ENCODE measurements at places on chromosomes 5 and 9.

DNA sequence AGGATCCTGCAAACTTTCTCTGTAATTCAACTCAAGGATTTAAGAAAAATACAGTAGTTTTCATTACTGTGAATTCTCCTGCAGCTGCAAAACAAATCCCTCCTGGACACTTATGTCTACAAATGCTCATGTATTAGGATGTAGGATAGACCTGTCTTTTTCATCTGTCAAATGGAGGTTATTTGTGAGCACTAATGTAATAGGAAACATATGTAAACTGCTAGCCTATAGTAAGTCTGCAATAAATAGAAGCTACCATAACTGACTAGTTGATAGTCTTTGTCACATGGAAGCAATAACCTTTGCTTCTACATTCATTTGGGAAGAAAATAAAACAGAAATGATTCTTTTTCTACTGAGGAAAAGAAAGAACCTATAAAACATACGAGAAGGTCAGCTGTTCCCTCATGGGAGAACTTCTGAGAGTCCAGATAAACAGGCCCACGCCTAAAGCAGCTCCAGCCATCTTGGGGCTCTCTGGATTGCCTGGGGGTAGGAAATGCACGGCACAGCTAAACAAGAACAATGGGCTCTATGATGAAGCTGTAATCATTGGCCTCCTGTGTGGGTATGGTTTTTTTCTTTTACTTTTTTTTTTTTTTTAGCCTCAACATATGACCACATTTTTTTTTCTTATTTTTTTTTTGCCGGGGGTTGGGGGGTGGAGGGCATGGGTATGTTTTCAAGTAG, 6.2 kb downstream of the KCNV2 start:
- no peak for DNase-seq

DNA sequence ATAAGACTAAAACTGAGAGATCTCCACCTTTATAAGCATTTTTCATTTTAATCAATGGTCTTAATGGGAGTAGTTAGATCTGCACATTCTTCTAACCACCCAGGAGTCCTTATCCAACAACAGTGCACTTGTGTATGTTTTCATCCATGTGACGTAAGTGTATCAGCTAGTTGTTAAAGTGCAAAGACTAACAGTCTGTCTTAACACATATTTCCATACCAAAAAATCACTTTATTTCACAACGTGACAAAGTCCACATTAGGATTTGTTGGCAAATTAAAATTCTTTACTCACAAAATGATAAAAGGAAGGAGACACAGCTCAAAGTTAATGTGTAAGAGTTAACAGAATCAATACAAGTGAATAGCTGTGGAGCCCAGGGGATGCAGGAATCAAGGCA, 1.9 kb upstream of the SMC2 start:
- DNase-seq, result no peak

DNA sequence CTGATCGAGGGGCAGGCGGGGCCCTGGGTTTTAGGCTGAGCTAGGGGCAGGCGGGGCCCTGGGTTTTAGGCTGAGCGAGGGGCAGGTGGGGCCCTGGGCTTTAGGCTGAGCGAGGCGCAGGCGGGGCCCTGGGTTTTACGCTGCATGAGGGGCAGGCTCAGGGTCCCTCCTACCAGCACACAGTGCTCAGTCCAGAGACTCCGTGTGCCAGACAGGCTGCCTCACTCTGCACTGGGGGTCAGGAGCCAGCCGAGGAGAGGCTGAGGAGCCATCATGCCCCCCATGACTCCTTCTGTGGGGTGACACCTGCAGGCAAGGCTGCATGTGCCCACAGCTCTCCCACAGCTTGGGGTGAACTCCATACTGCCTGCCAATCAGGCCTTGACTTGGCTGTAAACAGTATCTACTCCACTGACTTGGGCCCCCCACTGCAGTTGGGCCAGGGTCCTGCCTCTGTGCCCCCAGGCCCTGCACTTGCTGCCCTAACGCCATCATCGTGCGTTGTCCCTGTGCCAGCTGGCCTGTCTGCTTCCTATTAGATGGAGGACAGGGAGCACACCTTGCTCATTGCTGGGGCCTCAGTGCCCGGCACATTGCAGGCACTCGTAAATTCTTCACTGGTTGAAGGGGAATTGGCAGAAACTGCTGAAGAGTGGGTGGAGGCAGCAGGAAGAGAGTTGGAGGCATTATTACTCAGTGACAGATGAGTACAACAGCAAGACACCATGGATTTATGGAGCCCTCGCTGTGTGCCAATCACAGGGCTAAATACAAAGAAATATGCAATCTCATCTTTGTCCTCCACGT, 78.6 kb downstream of the AMBP start:
- DNase-seq, result no peak

- DNase-seq, result no peak
Observed at GRCh38 chr9:88310310-88310980, 77.8 kb upstream of the SPIN1 start.

GRCh38 chr5:127367029-127367428, 76.4 kb downstream of the MEGF10 start:
- no peak for DNase-seq

GRCh38 chr5:80181618-80182211, 74.1 kb downstream of the SERINC5 start:
- DNase-seq, result no peak

GRCh38 chr5:110969502-110969901, 102.0 kb upstream of the TSLP start:
- no peak for DNase-seq

DNA sequence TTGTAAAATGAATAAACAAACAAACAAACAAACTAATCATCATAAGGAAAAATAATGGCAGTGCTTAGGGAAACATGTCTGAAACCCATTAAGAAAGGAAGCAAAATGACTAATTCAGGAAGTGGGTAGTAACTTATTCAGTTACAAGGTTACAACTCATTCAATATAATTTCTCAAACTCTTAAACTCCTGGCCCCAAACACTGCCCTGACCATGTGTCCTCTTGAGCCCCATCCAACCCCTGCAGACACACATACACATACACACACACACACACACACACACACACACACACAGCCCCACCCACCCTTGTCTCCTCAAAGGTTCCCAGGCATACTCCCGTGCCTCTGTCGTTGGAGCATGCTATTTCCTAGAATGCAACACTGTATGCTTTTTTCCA, 193.9 kb downstream of the SEC61B start:
- DNase-seq, result no peak

DNA sequence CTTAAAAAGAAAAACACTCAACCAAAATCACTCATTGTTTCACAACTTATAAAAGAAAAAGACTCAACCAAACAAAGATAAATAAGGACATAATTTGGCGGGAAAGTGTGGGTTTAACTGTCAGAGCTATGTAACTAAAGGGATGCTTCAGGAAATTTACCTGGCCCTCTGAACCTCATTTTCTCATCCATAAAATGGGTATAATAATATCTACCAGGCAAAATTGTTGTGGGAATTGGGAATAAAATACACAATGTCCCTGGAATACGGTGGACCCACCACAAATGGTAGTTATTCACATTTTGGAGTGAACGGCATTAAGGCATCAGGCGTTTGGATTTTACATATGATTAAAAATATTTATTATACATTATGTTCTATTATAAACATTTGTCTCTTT, 228.5 kb upstream of the ANKRD55 start:
- DNase-seq, result no peak

DNA sequence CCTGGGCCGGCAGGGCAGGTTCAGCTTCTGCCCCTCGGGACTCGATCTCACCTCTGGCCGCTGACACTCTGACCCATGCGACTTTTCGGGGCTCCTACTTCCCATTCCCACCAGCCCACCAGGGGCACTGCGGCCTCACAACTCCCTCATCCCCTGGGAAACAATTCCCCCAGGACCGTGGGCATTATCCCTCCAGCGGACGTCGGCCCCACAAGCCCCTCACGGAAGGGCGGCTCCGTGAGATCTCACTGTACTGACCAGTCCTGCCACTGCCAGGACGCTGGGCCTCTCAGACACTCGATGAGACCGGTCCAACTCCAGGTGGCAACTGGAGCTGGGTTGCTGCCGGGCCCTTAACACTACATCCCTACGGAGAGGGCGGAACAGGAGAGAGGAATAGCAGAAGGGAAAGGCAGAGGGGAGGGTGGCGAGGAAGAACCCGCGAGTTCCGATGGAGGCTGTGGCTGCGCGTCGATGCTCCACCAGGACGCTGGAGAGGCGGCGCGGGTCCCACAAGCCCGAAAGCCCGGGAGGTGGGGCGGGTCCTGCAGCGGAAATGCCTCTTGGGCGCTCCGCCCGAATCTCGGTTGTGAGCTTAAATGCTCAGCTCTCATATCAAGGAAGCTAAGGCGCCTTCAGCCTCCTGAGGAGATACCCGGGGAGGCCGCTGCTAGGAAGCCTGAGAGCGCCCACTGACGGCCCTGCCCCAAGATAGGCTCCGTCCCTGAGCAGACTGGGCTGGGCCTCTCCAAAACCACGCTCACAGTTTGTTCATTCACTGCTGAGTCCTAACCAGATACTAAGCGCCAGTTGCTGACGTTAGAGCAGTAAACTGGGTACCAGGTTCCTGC, 36.3 kb downstream of the VCP start:
- DNase-seq, result no peak

DNA sequence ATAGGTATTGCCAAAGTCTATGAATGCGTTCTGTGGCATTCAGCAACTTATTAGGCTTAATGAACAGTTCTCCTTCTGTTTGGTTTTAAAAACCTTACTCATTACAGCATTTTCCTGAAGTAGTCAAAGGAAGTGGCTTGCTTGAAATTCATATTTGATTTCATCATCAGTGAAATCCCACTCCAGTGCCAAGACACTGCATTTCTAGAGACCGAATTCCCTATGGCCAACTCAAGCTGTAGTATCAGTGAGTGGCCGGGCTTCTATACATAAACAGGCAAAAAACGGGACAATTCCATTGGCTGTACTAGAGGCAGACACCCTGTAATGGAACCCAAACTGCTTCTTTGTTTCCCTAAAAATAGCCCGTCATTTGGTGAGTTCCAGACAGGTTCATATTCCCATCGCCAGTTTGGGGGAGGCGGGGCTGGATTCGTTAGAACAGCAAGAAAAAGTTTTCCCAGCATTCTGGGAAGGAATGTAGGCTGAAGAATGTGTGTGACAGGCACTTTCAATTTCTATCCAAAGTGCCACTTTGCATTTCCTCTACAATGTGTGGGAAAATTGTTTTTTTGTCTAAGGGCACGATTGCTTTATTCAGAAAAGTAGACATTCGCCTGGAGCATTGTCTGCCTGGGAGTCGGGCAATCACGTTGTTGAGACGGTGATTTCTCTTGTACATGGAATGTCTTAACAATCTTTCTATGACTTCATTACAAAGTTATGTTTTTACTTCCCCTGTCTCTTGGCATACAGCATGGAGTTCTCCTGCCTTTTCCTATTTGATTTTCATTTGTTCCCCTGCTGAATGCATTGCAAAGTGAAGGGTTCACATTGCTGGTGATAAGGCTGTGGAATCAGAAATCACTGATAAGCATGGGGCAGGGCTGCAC, 141.8 kb upstream of the MAST4 start:
- no peak for DNase-seq

GRCh38 chr5:177309351-177310191, 2.1 kb downstream of the MXD3 start:
- peak; percentile 74 for DNase-seq

DNA sequence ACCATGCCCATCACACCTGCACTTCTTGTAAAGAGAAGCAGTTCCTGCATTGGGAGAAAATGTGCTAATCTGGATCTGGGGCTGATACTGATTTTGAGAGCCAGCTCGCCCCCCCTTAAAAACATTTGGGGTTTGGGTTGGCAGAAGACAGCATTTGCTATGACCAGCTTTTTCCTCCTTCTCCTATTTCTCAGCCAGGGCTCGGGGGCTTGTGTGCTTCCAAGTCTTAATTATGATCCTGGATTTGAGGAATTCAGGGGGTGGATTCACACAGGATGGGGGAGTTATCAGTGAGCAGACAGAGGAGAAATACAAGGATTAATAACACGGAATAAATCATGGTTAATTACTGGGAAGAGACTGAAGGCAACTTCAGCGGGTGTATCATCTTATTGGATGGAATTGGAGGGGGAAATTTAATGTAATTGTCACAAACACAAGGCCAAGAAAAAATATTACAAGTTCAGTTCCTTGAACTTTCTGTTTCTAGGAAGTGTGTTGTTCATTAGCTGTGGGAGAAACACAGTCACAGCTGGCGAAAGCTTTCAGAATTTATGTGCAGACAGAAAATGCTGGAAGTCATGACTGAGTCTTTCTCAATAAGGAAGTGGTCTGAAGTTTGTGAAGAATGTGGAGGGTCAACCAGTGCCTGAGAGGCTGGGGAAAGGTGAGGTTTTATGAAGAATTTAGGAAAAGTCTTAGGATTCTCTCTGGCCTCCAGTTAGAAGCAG, 15.3 kb downstream of the C9orf152 start:
- DNase-seq, result no peak

GRCh38 chr9:78559449-78559885, 262.5 kb downstream of the PSAT1 start:
- DNase-seq, result no peak

GRCh38 chr9:80144856-80145255, 573.1 kb downstream of the TLE4 start:
- DNase-seq, result no peak

- no peak for DNase-seq
Observed at GRCh38 chr5:169763376-169764017, 126.4 kb downstream of the DOCK2 start.

- no peak for DNase-seq
Observed at GRCh38 chr5:171920765-171921391, 85.6 kb downstream of the FBXW11 start.
